ENCODE measurements at places on chromosomes 2 and 18.

DNA sequence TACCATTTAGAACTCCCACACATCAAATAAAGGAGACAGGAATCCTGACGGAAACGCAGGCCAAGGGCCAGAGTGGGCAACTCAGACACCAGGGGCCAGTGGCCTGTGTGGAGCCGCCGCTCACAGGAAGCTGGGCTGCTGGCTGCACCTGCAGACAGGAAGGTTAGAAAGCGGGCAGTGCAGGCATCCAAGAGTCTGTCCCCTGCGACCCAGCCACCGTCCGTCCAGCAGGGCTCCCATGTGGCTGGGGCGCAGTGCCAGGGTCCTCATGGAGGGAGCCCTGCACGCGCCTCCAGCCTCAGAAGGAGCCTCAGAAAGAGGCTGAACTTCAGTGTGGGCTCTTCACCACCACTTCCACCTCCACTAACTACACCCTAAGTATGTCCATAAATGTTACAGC lies 2.5 kb upstream of the ANO7 start:
- no peak for DNase-seq

- no peak for DNase-seq
These were observed 46.2 kb downstream of the COA5 start for GRCh38 chr2:98561902-98562695.

GRCh38 chr2:200168641-200169555 lies 137.6 kb upstream of the SPATS2L start:
- DNase-seq = no peak

DNA sequence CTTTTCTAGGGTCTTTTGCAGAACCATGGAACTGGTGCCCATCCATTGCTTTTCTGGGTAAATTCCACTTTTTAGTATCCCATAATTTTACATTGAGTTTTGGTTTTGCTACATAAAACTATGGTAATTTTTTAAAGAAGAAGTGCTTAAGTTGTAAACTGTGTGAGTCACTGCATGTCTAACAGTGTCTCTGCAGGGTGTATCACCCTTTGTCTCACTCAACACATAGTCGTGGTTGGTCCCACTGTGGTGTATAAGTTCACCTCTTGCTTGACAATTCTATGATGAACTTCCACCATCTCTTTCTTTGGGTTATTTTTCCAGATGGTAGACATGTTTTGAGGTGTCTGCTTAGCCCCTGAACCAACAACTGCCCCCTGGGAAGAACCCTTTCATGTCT lies 10.5 kb downstream of the SCTR start:
- DNase-seq = no peak

DNA sequence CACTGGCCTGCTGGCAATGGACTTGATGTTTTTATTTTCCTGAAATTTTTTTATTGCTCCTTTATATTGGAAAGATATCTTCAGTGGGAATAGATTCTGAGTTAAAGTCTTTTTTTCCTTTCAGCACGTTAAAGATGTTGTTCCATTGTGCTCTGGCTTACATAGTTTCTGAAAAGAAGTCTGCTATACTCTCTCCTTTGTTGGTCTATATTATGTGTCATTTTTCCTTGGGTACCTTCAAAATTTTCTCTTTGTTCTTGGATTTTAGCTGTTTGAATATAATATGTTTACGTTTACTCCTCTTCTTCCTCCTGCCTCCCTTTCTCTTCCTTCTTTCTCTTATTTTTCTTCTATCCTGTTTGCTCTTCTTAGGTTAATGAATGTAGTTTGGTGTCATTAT lies 105.5 kb downstream of the CAPN13 start:
- no peak for DNase-seq

DNA sequence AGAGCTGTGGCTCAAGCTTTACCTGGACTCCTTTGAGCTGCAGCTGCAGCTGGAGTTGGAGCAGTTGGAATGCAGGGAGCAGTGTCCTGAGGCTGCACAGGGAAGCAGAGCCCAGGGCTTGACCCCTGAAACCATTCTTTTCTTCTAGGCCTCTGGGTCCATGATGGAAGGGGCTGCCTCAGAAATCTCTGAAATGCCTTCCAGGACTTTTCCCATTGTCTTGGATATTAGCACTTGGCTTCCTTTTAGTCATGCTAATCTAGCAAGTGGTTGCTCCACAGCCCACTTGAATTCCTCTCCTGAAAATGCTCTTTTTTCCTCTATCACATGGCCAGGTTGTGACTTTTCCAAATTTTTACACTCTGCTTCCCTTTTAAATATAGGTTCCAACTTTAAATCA lies 108.6 kb upstream of the RNF152 start:
- DNase-seq = no peak

DNA sequence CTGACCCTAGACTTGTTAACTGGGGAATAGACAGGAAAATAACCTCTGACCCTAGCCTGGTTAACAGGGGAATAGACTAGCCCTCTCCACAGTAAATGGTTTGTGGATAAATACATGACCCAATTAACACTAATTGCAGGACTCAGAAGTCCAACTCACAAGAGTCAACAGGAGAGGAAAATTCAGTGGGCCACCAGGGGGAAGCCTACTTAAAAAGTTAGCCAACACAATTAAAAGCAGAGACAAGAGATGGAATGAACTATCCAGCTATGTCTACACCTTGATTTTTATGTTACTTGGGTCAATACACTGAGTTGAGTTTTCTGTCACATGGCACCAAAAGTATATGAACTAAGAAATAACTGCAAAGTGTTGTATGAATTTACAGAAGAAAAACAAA lies 158.8 kb upstream of the SLC39A10 start:
- no peak for DNase-seq

DNA sequence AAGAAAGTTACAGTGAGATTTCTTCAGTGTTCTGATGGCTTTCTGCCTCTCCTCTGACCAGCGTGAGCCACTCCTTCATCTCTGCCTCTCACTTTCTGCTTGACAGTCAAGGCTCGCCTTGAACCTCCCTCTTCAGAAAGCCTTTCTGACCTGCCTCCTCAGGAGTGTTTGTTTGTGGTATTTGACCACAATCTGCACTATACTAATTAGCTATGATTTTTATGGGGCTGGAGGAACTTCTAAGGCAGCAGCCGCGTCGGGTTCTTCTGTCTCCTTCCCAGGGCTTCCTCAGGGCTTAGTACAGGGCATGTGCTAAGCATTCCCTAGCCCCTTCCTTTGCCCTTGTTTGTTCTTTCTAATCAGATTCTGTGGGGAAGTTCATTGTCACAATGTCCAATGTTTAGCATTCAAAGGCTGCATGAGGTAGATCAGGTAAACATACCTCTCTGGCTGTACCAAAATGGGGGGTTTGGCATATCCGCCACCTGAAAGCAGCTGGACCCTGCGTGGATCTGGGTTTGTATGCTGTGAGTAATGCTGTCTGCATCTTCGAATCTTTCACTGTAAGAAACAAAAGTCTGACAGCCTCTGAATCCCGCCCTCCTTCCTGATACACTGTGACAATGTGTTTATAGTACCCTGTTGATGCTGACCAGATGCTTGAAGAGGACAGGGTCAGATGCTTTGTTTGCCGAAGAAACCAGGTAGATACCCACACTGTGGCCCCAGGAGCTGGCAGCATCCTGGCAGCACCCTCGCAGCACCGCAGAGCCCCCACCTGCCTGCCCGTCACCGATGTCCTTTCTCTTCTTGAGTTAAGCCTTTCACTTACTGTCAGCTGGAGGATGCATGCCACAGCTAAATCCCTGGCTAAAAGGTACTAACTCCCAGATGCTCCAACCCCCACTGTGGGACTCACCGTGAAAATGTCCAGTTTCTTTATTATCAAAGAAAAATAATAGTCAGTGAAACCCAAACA lies 260.8 kb upstream of the HDAC4 start:
- DNase-seq = no peak

DNA sequence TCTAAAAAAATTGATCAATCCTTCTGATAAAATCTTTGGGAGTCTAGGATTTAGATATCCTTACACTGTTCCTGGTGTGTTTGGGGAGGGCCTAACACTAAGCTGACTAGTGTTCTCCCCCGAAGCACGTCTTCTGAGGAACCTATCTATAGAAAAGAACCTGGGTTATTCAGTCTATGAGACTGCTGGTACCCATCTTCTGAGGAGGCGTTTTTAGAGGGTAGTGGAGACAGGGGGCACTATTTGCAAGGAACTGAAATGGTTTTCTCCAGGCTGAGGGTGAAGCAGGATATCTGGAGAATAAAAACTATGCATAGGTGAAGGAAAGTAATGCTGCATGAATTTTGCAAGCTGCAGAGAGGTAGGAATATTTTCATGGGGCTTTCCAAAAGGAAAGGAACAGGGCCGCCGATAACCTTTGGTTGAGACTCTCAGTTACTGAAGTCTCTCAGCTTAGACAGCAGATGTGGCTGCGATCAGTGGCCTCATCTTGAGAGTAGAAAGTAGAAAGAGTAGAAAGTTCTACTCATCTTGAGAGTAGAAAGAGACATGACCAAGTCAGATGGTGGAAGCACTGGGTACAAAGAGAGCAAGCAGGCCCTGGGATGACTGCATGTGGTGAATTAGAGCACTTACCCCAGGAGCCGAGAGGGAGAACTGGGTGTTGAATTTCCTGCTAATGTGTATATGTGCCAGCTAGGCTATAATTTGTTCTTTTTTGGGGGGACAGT lies 31.8 kb upstream of the KCNE4 start:
- no peak for DNase-seq

DNA sequence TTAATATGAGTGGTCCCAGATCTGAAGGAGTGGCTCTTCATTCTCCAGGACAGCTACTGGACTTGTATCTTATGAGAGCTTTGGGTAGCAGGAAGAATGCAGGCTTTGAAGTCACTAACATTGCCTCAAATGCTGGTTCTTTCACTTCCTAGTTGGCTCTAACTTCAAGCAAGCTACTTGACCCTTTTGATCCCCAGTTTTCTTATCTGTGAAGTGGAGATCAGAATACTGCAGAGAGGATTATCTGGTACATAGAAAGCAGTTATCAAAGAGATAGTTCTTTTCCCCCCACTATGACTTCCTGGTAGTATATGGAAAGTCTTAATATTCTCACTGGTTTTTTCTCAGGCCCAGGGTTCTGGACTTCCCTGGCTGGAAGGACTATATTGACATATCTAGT lies 3.4 kb upstream of the PLCL1 start:
- no peak for DNase-seq

GRCh38 chr2:66596256-66596655 lies 161.3 kb downstream of the MEIS1 start:
- no peak for DNase-seq

DNA sequence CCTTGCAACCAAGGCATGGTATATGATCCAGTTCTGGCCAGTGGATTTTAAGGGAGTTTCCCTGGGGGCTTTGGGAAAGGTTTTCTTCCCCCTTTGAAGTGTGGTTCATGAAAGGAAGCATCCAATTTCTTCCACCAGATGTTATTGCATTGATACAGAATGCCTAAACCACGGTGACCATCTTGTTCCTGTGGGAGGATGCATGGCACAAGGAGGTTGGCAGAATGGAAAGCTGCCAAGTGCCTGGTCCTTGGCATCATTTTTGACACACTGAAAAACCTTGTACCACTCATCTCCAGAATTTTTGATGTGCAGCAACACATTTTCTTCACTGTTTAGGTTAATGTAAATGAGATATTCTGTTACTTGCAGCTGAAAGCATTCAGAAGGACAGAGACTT lies 55.2 kb upstream of the CXCR4 start:
- no peak for DNase-seq

- no peak for DNase-seq
These were observed 143.3 kb upstream of the ITGA4 start for GRCh38 chr2:181313845-181314244.

DNA sequence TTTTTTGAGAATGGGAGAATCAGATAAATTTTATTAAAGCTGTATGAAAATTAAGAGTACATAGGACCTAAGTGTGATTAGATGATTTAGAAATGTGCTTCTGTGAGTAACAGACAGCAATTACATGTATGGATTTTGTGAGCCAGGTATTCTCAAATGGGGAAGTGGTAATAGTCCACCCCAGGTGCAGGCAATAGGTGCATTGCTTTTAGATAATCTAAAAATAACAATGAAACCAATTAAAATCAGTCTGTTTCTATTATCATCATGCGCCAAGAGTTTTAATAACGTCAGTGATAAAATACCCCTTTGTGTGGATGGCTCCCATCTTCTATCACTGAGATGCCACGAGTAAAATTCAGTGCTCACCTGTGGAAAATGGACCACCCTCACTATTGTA lies 265.3 kb downstream of the RNF144A start:
- no peak for DNase-seq

GRCh38 chr2:70381821-70382220 lies 80.0 kb upstream of the FAM136A start:
- DNase-seq = no peak

GRCh38 chr2:160278879-160279177 lies 78.8 kb upstream of the ITGB6 start:
- no peak for DNase-seq

- DNase-seq = no peak
These were observed 9.0 kb upstream of the MBP start for GRCh38 chr18:77141401-77142118.

DNA sequence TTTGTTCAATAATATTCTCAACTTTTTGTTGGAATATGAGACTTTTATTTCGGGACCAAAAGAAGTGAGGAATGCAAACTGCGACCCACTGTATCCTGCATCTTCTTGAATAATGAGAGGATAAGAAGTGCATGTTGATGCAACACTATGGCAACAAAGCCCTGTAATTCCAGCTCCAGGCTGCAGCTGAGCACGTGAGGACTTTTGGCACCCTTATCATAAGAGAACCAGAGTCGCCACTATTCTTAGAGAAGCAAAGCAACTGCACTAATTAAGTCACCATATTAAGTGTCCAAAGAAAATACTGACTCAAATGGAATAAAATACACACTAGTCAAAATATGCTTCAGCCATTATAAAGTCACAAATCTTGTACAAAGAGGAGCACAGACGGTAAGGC lies 65.8 kb downstream of the FAM210A start:
- DNase-seq = no peak

- no peak for DNase-seq
These were observed 68.1 kb upstream of the TMEM247 start for GRCh38 chr2:46411245-46411641.

DNA sequence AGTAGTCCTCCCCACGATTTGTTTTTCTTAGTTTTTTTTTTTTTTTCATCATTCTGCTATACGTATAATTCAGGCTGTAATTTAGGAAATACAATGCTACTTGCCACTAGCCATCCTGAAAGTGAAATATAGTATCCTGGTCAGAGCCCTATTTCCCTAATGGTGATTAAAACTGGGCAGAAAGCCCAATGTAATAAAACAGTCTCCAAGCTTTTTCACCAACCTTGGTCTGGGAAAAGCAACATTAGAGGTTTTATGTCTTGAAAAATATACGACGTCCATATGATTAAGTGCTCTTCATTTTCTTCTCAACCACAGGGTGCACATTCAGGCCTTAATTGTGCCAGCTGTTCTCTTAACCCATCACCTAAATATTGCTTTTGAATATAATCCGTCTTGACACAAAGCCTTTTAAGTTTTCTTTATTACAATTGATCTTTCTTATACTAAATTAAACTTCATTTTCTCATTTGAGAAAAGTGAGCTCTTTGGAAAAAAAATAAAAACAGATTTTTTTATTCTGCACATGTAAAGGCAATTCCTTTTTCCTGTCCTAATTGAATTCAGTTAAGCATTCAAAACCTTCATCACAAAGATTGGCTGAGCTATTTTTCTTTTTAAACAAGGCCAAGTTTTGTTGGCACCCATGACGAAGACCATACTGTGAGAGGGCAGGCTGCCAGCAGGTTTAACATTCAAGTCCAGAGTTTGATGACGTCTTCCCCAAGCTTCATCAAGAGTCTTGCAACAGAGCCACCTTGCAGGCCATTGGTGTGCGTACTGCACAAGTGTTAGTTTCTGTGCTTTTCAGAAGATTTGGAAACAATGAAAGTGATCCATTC lies 52.7 kb downstream of the MAP2 start:
- peak; percentile 17 for DNase-seq

All from NCI-H187 (cell line).